ENCODE measurements at places on chromosomes 2 and 18.

DNA sequence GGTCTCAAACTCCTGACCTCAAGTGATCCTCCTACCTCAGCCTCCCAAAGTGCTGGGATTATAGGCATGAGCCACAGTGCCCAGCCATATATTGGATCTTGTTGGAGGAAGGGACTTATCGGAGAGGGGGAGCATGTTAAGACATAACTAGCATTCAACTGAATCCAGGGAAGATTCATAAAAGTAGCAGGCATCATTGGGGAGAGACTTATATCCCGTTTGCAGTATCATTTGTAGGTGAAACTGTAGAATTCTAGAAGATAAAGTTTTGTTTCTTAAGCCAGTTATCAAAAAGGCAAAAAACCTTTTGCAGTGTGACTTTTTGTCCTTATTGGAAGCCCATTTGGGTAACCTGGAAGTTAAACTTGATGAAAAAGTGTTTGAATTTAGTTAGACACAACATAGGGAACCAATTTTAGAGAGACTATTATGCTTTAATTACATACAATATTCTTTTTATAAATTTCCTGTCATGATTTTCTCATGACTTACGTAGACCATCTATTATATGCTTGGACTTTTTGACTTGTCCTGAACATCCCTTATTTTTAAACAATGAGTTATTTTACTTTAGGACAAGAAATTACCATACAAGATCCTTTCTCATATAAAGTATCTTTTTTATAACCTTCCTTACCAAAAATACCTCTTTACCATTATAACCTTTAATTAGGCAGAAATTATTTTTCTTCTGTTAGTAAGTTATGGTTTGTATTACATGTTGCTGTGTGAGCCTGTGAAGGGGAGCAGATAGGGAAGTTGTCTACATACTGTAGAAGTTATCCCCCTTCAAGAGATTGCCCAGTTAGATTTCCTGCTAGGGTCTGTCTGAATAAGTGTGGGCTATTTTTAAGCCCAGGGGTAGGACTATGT lies 20.3 kb downstream of the RAB3GAP1 start:
- no peak for DNase-seq

- DNase-seq, result peak; percentile 64
These were observed 1.1 kb upstream of the FARP2 start for GRCh38 chr2:241354668-241355658.

- no peak for DNase-seq
These were observed 13.6 kb upstream of the LIPG start for GRCh38 chr18:49548229-49548636.

- no peak for DNase-seq
These were observed 35.2 kb downstream of the FOSL2 start for GRCh38 chr2:28427741-28428415.

DNA sequence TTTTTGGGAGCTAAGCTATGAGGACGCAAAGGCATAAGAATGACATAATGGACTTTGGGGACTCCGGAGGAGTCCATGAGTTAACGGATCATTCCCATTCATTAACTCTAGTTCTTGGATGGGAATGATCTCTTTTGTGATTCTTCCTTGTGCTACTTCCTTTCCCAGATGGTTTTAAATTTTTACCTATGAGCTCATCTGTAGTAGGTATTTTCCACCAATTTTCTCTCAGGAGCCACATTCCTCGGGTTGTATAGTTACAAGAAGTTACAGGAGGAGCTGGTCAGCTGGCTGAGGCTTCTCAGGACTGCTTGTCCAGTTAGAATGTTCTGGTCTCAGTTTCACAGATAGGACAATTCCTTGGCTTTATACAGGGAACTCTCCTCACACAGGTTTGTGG lies 42.9 kb upstream of the LPIN2 start:
- DNase-seq, result no peak

DNA sequence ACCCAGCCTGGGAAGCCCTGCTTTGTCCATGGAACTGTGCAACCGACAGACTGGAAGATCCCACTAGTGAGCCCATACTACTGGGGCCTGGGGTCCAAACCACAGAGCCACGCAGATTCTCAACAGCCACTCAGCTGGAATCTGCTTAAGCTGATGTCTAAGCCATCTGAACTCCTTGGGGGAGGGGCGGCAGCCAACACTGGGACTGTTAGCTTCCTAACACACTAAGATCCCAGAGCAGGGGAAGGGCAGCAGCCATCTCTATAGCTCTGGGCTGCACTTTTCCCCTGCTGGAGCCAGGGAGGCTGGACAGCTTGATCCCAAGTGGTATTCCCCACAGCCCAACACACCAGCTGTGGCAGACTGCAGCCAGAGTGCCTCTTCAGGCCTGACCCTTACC lies 118.3 kb downstream of the RPRM start:
- DNase-seq, result no peak

GRCh38 chr2:112150447-112150846 lies 12.3 kb downstream of the FBLN7 start:
- DNase-seq, result no peak
